GM10248 (cell line): ENCODE measurements at places on chromosomes 12 and 14.
A peak's percentile ranks its signal among the peaks of the same experiment; 100 is the strongest.

DNA sequence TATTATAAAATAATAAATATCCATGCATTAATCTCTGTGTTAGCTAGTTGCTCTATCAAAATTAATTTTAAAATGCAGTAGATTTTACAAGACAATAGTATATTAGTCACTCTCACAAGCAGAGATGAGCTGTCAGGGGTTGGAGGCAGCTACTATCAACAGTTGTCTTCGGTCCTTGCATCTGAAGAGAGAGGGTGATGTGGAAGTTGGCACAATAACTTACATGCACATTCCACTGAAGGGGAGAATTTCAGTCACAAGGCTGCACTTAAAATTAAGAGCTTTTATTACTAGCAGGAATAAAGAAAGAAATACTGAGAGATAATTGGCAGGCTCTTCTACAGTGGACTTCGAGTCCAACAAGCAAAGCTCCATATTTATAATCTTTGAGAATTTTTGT lies 166.9 kb upstream of the DCN start:
- DNase-seq: no peak

GRCh38 chr12:24270464-24270863 lies 321.0 kb upstream of the SOX5 start:
- no peak for DNase-seq

DNA sequence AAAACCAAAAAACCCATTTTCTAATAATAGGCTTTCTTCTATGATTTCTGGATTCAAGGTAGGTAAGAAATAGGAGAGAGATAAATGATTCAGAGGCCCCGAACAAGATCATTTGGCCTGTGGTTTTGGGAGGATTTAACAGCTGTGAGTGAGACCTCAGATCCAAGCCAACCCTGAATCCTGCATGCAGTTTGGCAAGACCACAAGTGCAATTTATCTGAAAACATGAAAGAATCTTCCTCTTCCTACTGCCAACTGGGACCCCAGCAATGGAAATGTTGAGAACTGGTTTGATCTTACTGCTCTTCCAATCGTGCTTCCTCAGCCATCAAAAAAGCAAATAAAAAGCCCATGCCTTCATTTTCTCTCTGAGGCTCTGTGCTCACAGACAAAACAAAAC lies 519.7 kb upstream of the TBX3 start:
- DNase-seq: no peak

- DNase-seq: peak; percentile 39
Observed at GRCh38 chr14:91649930-91650329, 82.0 kb downstream of the CATSPERB start.

DNA sequence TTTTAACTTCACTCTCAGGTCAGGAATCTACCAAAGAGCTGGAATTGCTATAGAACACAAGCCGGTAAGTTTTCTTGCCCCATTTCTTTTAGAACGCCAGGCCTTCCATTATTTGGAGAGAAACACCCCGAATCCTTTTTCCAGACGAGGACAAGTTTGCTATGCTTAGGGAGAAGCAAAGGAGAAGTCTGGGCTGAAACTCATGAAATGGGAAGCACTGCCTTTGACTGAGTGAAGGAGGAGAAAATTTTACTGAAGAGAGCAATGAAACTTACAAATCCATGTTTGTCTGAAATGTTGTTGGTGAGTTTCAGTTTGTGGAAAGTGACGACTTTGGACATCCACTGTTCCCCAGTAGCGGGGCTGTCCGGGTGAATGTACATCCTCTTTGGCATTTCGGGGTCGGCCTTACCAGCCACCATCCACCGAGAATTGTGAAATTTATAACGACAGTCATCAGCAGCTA lies 3.3 kb downstream of the TBX3 start:
- no peak for DNase-seq

DNA sequence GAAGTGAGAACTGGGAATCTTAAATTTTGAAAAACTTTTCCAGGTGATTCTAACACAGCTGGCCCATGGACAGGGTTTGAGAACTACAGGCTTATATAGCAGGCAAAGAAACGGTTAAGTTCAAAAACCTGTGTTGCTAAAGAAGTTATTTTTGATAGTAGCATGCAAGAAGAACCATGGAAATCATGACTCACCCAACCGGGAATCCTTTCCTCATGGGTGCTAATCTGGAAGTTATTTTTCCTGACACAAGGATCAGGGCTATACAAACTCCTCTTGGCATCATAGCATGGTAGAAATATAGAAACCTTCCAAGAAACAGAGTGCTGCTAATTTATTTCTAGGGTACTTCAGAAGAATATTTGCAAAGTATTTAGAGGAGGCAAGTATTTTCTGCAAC lies 588.7 kb downstream of the CCER1 start:
- DNase-seq: no peak

DNA sequence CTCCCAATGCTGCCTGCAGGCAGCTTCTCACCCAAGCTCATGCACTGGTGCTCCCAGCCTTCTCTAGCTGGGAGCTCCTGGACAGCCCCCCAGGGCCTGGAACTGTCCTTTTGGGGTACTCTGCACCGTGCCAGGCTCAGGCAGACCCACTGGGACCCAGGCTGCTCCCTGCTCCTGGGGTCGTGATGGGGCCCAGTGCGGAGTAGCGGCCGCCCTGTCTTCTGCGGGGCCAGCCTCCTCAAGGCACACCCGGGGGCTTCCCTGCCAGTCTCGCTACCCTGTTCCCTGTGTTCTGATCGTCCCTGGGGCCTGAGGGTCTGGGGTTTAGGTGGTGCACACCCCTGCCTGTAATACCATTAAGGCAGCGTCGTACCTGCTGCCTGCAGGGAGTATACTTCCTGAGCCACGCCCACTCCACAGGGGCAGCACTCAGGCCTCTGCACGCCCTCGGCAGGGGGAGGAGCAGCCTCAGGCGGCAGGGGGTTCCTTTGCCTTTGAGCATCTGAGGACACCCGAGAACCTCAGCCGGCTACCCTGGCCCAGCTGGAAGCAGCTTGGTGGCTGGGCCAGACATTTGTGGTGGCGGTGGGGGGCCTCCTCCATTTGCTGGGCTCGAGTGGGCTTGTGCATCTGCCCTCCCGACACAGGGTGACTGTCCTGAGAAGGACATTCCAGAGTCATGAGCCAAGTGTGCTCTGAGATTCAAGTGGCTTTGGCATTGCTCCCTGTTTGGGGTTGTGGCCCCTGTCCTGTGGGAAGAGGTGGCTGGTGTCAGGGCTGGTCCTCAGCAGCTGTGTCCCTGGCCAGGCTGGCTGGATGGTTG lies 9.2 kb upstream of the CRIP2 start:
- no peak for DNase-seq

- DNase-seq: no peak
Observed at GRCh38 chr12:16600525-16600924, 5.4 kb downstream of the LMO3 start.

DNA sequence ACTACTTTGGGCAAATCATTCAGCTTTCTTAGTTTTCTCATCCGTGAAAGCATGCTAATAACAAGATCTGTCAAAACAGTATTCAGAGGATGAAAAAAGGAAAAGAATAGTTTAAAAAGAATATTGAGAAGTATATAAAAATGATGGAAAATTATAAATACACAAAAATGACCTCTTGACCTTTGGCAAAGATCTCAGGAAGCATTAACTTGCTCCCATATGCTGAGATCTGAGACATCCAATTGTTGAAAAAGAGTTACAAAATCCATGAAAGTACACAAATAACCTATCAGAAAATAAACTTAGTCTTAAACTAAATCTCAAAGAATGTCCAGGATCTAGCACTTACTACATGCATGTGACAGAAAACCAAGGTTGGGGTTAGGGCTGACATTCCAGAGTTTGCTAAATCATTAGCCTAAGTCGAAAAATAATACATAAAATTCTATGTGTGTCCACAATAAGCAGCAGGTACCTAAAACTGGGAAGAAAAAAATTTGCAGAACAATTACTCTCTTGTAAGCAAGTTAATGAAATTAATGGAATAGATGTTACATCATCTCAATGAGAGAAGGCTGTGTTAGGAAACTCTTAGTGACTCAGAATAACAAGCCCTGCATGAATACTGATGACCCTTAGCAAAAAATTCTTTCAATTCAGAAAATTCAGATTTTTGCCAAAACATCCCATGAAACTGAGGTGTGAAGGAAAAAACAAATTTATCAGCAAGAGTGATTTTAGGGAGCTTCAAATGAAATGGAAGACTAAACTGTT lies 3.4 kb downstream of the PAH start:
- no peak for DNase-seq

- no peak for DNase-seq
Observed at GRCh38 chr12:84069198-84069597, 843.4 kb downstream of the SLC6A15 start.

GRCh38 chr12:52608161-52608560 lies 6.9 kb upstream of the KRT72 start:
- no peak for DNase-seq

- no peak for DNase-seq
Observed at GRCh38 chr12:105654606-105655005, 324.1 kb downstream of the C12orf75 start.

- DNase-seq: no peak
Observed at GRCh38 chr12:95411466-95411865, 62.5 kb upstream of the METAP2 start.

- DNase-seq: no peak
Observed at GRCh38 chr14:67267576-67268328, 26.5 kb downstream of the PALS1 start.

- DNase-seq: peak; percentile 45
Observed at GRCh38 chr12:6266971-6267721, 43.3 kb upstream of the PLEKHG6 start.

DNA sequence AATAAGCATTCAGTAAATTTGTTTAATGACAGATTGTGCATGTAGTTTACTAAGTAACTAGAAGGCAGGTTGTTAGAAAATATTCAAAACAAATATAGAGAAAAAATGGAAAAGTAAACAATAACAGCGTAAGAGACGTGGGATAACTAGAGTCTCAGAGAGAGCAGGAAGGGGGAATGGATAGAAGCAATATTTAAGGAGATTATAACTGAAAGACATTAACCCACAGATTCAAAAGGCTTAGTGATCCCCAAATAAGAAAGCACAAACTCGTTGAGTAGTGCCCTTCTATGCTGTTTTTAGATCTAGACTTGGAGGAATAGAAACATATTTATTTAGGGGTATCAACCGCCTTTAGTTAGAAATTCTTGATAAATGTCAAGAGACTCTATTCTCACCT lies 169.7 kb upstream of the RGS6 start:
- DNase-seq: no peak

- no peak for DNase-seq
Observed at GRCh38 chr12:41967668-41968500, 176.8 kb downstream of the GXYLT1 start.

DNA sequence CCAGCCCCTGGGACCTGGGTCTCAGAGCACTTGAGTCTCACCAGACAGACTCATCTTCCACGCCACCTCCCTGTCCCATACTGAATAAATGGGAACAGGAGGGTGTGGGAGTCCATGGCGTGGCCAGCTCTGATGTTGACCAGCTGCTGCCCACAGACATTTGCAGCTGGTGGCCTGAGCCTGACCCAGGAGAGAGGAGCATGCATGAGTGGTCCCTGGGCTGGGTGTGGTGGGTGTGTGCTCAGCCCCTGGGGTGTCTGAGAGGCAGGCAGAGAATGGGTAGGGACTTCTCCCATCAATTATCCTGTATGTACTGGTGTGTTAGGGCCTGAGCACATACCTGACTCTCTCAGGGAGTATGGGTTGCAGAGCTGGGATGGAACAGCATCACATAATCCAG lies 49.3 kb downstream of the SLC24A4 start:
- no peak for DNase-seq

- peak; percentile 85 for DNase-seq
Observed at GRCh38 chr12:49043856-49044258, 16.7 kb downstream of the KMT2D start.

DNA sequence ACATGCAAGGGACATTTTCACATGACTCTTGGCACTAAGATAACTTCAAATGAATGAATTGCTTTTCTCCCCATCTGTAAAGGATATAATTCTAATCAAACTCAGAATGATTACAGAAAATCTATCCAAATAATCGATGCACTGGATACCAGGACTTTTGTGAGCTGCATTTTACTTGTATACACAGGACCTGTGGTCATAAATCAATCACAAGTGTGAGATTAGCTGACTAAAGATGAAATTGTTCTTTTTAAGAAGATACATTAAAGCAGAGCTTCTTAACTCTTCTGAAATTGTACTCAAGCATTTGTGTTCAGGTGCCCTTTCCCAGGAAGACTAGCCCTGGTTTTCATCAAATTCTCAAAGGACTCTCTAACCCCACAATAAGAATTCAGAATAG lies 66.3 kb downstream of the ESR2 start:
- no peak for DNase-seq

DNA sequence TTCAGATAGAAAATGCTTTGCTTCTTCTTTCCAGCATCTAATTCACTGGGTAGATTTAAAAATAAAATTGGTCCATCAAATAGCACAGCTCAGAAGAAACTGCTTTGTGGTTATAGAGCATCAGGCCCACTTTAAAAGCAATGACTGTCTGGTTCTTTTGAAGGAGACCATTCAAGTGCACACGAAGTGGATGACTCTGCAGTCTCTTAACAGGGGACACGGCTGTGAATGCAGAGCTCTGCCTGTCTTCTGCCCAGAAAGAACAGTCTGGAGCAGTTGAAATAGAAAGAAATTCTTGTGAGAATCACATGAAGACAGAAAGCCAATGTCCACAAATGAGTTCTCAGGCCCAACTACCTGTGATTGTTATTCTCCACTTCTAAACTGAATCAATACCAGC lies 138.7 kb upstream of the PLEKHA5 start:
- DNase-seq: no peak

DNA sequence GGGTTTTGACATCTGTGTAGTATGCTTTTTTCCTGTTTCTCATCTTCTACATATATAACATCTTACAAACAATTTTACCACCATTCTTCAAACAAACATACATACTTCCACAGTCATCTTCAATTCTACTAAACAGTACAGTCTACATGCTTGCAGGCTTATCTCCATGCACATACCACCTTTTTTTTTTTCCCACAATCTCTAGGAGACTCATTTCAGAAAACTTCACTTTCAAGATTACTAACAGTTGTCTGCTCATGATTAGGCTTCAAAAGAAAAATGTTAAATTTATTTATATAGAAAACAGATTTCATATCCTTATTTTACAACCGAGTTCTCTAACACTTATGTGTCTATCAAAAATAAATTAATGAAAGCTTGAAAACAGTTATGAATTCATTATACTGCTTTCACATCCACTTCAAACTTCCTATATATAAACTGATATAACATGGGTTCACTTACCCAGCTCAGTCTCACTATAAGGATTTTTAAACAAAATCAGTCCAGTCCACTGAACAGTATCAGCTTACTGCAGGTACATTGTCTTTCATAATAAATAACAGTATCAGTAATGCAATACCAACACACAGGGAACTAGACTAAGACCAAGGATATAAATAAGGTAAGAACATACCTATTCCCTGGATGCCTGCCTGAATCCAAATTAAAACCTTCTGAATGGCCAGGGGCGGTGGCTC lies 42.5 kb downstream of the LRP6 start:
- no peak for DNase-seq
